Breast epithelium (tissue), 4 donors: ENCODE measurements at places on chromosomes 2 and 18.

DNA sequence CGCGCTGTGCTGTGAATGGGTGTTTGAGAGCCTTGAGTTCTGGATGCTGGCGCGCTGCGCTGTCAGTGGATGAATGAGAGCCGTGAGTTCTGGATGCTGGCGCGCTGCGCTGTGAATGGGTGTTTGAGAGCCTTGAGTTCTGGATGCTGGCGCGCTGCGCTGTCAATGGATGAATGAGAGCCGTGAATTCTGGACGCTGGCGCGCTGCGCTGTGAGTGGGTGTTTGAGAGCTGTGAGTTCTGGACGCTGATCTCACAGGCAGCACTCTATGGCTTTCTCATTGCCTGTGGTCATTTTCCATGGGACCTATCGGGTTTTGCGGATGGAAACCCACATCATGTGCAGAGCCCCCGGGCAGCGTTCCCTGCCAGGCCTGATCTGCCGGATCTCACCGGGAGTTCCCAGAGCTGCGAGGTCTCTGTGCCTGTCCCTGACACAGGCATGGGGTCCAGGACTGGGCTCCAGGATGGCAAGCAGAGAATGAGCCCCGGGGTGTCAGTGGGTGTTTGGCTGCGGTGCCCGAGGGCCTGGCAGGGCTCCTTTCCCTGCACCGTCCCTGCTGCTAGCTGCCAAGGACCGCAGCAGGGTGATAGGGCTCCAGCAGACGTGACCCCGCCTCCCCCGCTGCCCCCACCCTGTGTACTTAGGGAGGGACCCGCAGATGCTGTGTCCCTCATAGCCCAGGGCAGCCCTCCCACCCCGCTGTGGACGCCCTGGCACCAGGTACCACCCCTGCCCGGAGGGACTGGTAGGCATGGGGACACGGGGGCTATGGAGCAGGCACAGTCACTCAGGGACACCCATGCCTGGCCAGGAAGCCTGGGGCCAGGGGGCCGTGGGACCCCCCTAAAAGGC, 9.7 kb downstream of the PDCD1 start:
- DNase-seq, result no peak

DNA sequence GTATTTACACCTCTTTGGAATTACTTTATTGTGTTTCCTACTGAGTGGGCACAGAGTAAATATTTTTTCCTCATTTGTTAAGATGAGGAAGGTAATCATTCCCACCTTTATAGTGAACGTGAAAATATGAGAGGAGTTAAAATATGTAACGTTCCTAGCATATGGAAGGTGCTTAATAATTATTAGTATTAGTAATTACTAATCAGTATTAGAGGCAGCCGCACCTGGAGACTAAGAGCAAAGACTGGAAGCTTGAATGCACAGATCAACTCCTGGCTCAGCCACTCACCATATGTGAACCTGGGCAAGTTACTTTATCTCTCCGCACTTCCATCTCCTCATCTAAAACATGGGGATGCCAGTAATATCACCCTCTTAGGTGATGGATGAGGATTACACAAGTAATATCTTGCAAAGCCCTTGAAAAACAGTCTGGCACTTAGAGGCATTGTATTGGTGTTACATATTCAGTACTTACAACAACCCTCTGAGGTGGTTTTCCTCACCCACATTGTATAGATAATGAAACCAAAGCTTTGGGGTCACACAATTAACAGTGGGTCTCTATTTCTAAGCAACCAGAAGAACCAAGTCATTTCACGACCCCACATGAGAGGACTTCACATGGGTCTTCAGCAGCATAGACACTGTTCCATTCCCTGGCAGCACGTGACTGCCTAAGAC, 100.3 kb upstream of the KCTD1 start:
- DNase-seq, result no peak

- DNase-seq, result no peak
Measured at GRCh38 chr2:48849770-48850169, 94.2 kb upstream of the LHCGR start.

GRCh38 chr2:180910831-180911665, 69.4 kb upstream of the UBE2E3 start:
- no peak for DNase-seq

- DNase-seq, result no peak
Measured at GRCh38 chr18:77066689-77067088, 65.9 kb downstream of the MBP start.

- DNase-seq, result no peak
Measured at GRCh38 chr2:190486037-190486623, 48.4 kb downstream of the NEMP2 start.

GRCh38 chr2:45855374-45855773, 203.9 kb downstream of the PRKCE start:
- no peak for DNase-seq
